NCI-H1092 (cell line): ENCODE measurements at places on chromosomes 3 and 15.

DNA sequence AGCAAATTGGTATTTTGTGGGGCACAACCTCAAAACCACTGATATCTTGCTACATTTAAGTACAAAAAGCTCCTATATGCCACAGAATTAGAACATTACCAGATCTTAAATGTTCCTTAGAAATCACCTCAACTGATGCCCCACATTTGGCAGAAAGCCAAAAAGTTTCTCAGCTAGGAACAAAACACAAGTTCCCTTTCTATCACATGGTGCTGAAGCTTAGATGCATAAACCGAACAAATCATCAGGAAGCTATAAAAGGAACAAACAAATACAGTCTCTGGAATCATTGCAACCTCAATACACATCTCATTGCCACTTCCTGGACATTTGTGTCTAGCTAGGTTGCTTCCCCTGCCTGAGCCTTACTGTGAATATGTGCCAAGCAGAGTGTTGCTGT is 492.6 kb downstream of the LPP start:
- DNase-seq: no peak

DNA sequence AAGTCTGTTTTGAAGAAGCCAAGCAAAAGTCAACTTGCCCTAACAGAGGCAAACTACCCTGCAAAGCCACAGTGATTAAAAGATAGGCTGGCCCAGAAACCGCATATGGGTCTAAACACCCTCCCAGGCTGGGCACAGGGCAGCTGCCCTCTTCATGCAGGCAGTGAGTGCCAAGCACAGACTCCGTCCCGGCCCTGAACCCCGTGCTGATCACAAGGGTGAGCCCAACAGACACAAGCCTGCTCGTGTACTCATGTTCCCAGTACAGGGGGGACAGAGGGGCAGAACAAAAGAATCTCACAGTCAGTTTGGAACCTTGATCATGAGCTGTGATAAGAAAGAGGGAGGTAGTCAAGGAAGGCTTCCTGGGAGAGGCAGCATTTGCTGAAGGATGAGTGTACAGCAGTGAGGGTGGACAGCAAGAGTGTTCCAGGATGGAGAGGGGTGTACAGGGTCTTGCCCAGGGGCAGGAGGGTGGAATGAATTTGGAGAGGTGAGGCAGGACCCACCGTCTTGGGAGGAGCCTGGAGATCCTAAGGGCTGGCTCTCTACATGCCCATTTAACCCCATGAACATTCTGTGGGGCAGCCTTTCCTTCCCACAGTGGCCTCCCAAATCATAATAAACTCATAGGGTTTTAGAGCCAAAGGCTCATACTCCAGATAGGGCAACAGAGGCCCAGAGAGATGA is 43.2 kb upstream of the PRR23E start:
- no peak for DNase-seq

- no peak for DNase-seq
Observed at GRCh38 chr15:23484870-23485269, 37.8 kb upstream of the GOLGA6L2 start.

DNA sequence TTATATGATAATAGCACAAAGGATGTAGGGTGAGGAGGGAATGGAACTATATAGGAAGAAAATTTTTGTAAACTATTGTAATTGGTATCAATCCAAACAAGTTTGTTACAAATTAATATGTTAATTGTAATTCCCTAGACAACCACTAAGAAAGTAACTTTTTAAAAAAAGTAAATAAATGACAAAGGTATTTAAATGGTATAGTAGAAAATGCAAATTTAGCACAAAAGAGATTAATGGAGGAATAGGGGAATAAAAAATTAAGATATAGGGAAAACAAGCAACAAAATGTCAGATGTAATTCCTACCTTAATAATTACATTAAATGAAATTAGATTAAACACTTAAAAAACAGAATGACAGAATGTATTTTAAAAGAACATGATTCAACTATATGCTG is 60.3 kb downstream of the TIMP4 start:
- DNase-seq: no peak

DNA sequence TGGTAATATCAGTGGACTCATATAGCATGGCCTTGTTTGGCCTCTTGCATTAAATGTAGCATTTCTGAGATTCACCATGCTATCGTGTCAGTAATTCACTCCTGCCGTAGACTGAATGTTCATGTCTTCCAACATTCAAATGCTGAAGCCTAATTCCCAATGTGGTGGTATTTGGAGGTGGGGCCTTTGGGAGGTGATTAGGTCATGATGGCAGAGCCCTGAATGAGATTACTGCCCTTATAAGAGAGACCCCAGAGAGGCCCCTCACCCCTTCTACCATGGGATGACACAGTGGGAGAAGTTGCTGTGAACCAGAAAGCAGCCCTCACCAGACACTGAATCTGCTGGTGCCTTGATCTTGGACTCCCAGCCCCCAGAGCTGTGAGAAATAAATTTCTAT is 241.4 kb downstream of the VPS13C start:
- DNase-seq: no peak

GRCh38 chr15:53675832-53676231 is 83.6 kb downstream of the WDR72 start:
- DNase-seq: no peak

DNA sequence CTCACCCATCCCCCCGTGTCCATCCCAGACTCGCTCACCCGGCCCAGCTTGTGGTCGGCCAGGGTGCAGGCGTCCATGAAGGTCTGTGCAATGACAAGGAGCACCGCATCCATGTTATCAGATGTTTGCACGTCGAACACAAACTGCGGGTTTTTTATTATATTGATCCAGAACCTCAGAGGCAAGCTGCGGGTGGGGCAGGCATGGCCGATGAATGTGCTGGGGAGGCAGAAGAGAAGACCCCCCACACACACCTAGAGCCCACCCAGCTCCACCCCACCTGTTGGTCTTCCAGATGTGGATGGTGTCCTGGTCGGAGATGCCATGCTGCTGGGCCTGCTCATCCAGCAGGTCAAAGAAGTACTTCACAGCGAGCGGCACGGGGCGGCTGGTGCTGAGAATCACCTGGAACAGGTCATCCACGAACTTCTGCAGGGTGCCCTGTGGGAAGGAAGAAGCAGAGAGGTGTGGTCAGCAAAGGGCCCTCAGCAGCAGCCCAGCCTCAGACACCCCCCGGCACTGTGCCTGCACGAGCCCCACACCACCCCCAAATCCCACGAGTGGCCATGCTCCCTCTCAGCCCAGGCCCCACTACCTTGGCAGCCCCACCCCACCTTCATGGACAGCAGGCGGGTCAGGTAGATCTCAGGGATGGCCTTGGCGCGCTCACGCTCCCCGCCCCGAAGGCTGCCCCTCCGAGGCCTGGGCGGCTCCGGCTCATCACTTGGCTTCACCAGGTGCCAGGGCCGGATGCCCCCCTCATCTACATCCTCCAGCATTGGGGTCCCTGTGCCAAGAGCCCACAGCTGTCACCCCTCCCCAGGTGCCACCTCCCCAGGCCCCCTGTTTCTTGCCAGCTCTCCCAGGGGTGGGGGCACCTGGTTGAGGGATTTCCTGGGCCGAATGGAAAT is 20.3 kb downstream of the PLXNB1 start:
- DNase-seq: no peak

DNA sequence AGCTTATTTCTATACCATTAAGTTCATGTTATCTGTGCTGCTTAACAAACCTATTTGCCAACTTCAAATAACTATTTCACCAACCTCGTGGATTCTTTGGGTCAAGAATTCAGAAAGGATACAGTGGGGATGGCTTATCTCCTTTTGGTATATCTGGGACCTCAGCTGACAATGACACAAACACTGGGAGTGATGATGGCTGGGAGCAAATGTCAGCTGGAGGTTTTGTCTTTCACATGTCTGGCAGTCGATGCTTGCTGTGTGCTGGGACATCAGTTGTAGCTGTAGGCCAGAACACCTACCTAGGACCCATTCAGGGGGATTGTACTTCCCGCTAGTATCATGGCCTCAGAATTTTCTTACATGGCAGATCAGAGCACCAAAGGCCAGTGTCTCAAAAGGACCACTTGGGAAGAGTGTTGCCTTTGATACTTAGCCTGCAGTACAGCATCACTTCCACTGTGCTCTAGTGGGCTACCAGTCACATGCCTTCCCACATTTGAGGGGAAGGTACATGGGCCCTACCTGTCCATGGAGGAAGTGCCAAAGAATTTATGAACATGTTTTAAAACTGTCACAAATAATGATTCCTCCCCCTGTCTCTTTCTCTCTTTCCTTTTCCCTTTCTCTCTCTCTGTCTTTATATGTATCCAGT is 23.7 kb upstream of the FAM98B start:
- no peak for DNase-seq

DNA sequence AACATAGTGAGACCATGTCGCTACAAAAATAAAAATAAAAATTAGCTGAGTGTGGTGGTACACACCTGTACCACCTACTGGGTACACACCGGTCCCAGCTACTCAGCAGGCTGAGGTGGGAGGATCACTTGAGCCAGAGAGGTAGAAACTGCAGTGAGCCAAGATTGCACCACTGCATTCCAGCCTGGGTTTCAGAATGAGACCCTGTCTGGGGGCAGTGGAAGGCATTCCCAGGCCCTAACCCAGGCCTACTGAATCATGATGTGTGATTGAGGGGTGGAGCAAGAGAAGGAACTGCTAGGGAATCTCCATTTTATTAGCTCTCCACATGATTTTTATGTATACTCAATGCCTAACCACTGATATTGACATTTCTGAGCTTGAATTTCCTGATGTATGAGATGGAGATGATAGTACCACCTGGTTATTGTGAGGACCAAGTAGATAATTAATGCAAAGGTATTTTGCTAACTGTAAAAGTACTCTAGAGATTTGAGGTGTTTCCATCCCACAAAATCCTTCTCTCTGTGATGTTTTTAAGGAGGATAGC is 169.5 kb upstream of the UMPS start:
- DNase-seq: no peak

- DNase-seq: no peak
Observed at GRCh38 chr15:86611417-86612040, 531.9 kb downstream of the AGBL1 start.

GRCh38 chr3:113272385-113272779 is 61.0 kb downstream of the BOC start:
- no peak for DNase-seq

GRCh38 chr3:28917895-28918475 is 362.9 kb upstream of the RBMS3 start:
- no peak for DNase-seq

GRCh38 chr15:99928429-99928981 is 195.3 kb upstream of the LYSMD4 start:
- peak; percentile 31 for DNase-seq

- DNase-seq: no peak
Observed at GRCh38 chr3:168883145-168883544, 780.4 kb downstream of the MECOM start.

DNA sequence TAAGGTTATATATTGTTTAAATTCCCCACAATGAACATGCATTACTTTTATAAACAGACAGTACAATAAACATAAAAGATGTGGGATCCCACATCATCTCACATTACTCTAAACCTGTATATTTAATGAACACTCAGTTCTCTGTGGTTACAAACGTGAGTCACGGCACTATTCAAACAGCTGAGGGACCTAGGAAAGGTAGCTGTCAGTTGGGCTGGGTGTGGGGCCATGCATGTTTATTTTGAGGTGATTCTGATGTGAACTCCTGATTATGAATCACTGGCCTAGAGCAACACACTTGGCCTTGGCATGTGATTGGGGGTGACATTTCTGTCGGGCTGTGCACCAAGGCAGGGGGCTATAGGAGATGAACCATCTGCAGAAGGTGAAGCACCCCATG is 147.6 kb upstream of the HACD2 start:
- no peak for DNase-seq

GRCh38 chr15:39367596-39367995 is 213.3 kb upstream of the THBS1 start:
- DNase-seq: no peak

DNA sequence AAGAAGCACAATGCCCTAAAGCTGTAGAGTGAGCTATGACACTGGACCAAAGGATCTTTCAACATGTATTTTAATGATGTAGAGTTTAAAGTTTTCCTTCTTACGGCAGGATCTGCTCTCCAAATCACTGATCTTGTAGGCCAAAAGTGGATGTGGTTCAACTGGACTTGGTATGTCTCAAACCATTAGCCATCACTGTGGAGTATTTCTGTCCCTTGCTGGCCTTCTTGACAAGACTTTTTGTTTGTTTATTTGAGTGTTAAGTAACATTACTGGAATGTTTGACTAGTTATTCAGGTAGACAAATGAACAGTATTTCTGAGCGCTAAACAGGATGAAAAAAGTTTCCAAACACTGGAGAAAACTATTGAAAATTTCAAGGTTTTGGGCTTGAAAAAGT is 472.7 kb upstream of the CFAP20DC start:
- no peak for DNase-seq

- no peak for DNase-seq
Observed at GRCh38 chr3:123941121-123941520, 19.9 kb downstream of the CCDC14 start.

DNA sequence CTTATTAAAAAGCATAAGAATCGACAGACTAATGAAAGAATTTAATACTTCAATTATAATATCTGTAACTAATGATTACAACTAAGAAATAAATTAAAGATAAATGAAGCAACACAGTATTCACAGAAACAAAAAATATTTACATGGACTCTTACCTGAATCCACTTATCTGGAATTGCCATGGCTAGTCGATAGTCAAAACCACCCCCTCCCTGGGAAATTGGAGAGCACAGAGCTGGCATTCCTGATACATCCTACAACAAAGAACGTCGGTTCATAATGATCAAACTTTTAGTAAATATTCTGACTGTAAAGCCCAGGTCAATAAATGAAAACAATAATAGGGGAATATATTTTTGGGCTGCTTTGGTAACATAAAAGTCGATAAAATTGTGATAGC is 175.5 kb downstream of the GBE1 start:
- DNase-seq: no peak

GRCh38 chr3:123723522-123724168 is 138.8 kb upstream of the HACD2 start:
- DNase-seq: peak; percentile 71

GRCh38 chr15:69668963-69669362 is 216.3 kb downstream of the RPLP1 start:
- DNase-seq: no peak

DNA sequence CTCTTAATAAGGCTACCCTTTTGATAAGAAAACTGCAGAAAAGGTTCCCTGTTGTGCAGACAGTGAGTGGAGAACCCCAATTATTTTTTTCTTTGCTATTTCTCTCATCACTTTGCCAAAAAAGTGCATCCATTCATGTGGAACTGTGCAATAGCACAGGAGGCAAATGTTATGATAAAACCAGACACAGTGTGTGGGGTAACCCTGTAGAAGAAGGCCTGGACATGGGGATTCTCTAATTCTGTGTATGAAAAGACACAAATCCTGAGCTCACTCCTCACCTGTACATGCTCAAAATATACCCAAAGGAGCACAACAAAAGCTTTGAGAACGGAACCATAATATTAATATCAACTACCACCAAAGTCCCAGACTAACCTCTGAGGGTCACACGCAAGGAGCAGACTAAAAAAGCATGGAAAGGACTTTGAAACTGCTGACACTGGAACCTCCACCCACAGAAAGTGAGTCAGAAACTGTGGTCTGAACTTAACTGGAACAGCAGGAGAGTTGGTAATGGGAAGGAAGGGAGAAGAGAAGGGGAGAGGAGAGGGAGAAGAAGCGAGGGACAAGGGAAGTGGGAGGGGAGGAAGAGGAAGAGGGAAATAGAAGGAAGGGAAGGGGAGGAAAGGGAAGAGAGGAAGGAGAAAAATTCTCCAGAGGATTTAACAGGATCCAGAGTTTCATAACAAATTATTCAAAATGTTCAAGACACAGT is 299.9 kb downstream of the TBC1D5 start:
- no peak for DNase-seq
